Adrenal gland (tissue), 19 donors: ENCODE measurements at places on chromosomes 2 and 18. TPM values are rescaled to one million over a fixed set of nuclear protein-coding genes. Genes with fewer than 3 reads are reported as not detected.
A peak's percentile ranks its signal among the peaks of the same experiment; 100 is the strongest.

Gene KIAA2012
- 0.11 TPM for total RNA-seq

Gene CRYBA2
- total RNA-seq, result not detected

Gene CCBE1
- 34.9 TPM for total RNA-seq

DNA sequence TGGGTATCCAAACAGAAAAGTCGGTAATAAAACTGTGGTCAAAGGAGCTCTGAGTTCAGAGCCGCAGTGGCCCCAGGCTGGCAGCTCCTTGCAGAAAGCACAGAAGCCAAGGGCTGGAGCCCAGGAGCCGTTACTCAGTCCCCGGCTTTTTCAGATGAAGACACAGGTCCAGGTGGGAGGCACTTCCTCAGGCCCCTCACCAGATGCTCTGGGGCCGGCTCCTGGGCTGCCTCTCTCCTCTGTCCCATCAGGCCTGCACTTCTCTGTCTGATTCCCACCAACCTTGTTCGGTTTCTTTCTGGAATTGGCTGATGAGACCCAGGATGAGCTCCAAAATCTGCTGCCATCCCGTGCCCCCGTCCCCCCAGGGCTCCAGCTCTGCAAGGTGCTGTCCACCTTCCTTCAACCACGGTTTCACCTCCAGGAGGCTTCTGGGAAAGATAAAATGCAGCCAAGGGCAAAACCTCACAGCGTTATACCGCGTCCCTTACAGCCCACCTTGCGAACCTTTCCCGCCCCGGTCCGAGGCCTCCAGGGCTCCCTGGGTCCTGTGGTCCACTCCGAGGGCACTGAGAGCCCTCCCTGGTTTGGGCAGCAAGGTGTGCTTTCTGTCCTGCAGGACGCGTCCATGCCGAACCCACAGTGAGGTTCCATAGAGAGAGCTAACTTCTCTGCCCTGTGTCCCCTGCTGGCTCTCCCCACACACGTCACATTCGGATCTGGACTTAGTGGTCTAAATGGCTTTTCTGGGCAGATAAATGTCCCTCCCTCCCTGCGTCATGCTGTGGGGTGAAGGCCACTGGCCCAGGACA is 102.9 kb downstream of the TPO start:
- DNase-seq, result peak; percentile 4

Gene REG3A
- 1.7 TPM for total RNA-seq

Gene ALLC
- 0.72 TPM for total RNA-seq

DNA sequence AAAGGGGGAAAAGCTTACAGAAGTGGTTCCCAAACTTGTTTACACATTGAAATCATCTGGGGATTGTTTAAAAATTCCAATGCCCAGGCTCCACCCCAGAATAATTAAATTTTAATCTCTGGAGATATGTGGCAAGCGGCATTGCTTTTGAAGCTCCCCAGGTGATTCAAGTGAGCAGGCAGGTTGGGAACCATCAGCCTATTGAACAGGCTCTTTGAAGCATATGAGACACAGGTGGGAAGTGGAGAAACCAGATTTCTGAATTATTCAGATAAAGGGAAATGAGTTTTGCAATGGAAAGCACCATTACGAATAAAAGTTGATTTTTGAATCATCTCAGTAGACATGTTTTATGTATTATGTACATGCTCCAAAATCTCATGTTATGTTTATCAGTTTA is 57.6 kb upstream of the NOSTRIN start:
- DNase-seq, result no peak

DNA sequence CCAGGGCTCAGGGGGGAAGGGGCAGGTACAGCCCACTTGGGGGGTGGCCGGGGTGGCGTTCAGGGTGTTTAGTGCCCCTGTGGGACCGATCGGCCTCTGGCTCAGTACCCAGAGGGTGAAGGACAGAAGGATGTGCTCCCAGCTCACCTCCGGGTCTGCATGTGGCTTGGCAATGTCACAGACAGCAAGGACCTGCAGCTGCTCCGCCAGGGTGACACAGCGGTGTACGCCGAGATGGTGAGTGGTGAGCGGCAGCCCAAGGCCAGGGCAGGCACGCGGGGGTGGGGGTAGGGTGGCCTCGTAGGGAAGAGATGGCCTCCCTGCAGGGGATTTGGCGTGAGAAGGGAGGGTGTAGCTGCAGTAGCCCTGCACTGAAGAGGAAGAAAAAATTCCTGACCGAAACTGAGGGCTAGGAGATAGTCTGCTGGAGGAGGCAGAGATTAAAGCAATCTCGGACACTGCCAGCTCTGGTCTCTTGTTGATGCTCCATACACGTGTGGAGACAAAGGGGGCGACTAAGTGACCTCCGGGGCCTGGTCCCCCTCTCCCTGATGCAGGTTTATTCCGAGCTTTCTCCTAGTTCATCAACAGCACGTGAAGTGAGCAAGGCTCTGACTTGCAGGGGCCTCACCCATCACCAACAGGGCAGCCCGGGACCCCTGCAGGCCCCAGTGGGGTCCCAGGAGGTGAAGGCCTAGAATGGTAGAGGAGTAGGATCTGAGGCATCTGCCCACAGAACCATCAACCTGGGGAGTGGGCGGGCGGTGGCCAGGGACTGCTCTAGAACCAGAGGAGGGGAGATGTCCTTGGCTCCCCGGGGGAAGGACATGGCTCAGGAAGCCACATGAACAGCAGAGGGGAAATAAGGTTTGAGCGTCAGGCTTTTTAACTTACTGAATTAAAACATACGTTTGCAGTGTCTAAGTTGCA is 45.4 kb downstream of the FER1L5 start:
- peak; percentile 79 for DNase-seq

- no peak for DNase-seq
Measured at GRCh38 chr2:205654878-205655605, 27.3 kb upstream of the NRP2 start.

DNA sequence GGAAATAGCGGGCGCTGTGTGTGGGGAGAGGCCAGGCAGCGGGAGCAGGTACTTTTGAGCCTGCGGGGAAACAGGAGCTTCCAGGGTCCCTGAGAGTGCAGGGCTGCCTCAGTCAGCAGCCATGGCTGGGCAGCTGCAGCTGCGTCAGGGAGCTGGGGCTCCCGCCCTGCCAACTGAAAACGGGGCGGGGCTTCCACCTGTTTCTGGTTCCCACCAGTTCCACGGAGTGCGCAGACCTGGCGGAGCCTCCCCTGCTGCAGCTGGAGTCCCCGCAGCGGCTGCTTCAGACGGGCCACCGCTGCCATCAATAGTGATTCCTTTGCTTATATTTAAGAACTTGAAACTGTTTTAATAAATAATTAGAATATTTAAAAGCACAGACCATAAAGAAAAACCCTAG is 30.6 kb upstream of the RPRM start:
- DNase-seq, result no peak

GRCh38 chr2:73984203-73984921 is at the start of gene TET3:
TSS of gene TET3 (plus strand) at chr2:73984910. CDS start at chr2:73986404, 1,494 bp downstream.
- DNase-seq, result peak; percentile 45

Gene GDF7
- total RNA-seq, result 0.55 TPM

- no peak for DNase-seq
Measured at GRCh38 chr2:202007015-202007982, 26.4 kb upstream of the FZD7 start.

DNA sequence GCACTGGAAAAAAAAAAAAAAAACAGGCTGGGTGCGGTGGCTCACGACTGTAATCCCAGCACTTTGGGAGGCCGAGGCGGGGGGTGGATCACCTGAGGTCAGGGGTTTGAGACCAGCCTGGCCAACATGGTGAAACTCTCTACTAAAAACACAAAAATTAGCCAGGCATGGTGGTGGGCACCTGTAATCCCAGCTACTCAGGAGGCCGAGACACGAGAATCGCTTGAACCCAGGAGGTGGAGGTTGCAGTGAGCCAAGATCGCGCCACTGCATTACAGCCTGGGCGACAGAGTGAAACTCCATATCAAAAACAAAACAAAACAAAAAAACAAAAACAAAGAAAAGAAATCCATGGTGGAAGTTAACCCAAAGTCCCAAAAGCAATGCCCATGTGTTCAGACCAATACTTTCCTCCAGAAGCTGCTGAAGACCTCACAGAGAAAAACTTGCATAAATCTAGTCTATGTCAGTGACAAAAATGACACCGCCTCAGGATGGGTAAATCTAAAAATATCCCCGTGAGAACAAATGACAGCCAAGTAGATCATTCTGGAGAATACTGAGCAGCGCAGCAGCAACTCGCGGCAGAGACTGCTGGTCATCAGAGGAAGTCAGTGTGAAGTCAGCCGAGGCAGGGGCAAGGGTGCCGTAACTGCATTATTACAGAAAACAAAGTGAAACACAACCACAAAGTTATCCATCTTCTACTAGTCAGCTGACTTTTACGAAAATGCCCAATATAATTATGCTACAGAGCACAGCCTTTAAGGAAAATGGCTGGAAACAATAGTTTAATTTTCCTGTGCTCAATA is 41.0 kb downstream of the LPIN2 start:
- peak; percentile 60 for DNase-seq

Gene ZNF514
- total RNA-seq, result 20.5 TPM

- no peak for DNase-seq
Measured at GRCh38 chr2:146540271-146540932, 1304.4 kb upstream of the ACVR2A start.
